ENCODE measurements at places on chromosomes 6 and 20.

DNA sequence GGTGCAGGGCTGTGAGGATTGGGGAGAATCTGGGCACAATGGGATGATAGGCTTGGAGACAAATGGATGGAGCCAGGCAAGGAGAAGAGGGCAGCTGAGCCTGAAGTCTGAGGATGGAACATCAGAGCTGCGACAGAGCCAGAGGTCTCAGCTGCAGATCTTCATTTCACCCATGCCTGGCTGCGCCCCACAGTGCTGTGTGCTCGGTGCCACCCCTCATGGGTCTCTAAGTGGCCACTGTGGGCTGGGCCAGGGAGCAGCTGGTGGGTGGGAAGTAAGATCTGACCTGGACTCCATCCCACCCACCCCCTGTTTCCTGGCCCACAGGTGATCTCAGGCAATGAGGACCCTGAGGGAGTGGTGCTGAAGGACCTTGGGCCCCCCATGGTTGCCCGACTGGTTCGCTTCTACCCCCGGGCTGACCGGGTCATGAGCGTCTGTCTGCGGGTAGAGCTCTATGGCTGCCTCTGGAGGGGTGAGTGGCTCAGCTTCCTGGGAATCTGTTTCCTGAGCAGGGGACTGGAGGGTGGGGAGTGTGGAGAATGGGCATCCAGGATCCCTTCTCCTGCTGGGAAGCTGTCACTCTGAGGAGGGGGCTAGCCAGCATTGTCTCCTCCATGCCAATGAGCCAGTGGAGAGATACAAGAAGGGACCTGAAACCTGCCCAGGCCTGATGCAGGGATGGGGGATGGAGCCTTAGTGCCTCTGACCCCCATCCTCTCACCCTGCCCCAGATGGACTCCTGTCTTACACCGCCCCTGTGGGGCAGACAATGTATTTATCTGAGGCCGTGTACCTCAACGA lies 6.5 kb downstream of the DDR1 start:
- no peak for DNase-seq

DNA sequence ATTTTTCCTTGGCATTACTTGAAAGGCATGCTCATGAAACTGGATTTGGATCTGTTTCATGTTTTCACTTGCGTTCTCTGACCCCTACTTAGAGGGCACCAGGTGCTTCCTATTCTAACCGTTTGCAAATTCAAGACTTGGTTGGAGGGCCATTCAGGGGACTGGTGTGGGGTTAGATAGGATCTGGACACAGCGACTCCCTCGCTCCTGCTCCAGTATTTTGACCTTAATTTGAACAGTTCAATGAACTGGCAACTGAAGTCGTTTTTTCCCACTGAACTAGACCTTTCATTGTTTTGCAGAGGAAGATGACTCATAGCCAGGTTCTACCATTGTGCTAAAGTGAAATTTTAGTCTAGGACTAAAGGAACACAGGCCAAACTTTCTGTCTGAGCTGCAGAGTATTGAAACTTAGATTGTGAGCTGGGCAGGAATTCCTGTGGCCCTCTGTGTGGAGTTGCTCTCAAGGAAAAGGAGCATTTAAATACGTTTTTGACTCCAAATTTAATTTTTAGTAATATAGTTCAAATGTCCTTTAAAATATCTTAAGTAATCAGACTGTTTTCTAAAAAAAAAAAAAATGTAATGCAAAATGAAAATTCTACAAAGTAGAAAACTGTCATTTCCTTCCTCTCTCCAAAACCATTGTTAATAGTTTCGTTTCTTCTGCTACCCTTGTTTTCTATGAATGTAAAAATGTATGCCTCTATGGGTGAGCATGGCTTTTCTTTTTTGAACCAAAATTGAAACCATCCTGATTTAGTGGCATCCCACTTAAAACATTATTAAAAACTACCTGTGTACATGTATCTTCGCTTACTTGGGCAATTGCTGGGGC lies 64.8 kb downstream of the UTRN start:
- peak; percentile 12 for DNase-seq

GRCh38 chr20:51023617-51024155 lies 779 bp upstream of the KCNG1 start:
- DNase-seq: no peak

DNA sequence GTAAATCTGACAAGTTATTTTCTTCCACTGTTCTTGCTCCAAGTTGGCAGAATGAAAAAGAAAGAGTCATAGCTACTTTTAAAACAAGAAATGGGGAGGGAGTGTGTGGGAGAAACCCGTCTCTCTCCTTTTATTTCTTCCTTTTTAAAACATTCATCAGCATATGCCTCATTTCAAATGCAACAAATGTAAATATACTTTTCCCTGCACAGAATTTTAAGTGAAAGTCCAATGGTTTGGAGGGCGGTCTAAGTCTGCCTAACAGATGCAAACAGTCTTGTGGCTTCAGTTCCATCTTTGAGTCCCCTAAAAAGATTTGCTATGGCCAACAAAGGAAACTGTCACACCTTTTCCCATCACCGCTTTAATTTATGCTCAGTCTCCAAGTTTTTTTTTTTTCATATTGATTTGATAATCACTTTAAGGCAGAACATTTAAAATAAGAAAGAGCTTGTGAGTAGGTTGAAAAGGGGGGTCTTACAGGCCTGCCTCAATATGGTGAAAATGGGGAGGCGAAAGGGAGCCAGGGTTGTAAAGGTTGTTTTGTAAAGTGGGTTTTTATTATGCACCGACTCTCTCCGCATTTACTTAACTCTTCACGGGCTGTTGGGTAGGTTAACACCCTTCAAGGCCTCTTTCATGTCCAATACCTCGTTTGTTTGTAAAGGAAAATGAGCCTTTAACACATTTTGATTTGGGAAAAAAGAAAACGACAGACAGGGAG lies 4.6 kb downstream of the TFAP2D start:
- no peak for DNase-seq

- DNase-seq: no peak
Measured at GRCh38 chr6:14660806-14661579, 543.4 kb downstream of the CD83 start.

Measured in HFFc6 (cell line).